ENCODE measurements at places on chromosomes 5 and 9.
A peak's percentile ranks its signal among the peaks of the same experiment; 100 is the strongest.

DNA sequence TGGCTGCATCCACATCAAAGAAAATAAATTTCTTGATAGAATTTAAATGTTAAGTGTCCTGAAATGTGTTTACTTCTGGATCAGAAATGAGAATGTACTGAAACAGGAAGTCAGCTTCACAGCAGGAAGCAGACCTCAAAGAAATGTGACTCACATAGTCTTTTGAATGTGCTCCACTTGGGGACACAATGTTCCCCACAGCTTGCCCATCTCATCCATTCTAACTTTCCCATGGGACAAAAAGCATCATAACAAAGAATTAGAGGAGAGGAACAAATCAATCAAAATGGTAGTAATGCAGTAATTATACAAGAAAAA, 85.7 kb downstream of the GRAMD2B start:
- peak; percentile 40 for DNase-seq

- DNase-seq, result no peak
Measured at GRCh38 chr9:35500130-35500748, 10.3 kb downstream of the RUSC2 start.

GRCh38 chr5:128346038-128346437, 192.0 kb downstream of the FBN2 start:
- no peak for DNase-seq

- no peak for DNase-seq
Measured at GRCh38 chr9:38670542-38671371, 49.2 kb downstream of the FAM240B start.

- no peak for DNase-seq
Measured at GRCh38 chr5:33810491-33811120, 81.2 kb downstream of the ADAMTS12 start.

DNA sequence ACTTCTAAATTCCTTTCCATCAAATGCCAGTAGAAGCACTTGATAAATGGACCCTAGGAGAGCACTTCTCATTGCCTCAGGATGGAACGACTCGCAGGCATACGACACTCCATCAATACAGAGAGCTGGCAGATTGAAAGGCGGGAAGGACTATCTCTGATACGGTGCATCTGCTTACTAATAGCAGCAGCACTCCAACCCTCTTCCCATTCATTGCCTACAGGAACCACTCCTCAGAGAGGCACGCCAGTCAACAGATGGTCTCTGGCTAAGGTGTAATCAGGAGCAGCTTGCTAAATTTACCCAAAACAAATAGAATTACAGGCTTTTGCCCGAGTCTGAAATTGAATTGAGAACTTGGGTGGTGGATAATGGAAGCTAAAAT, 168.1 kb downstream of the EFNA5 start:
- DNase-seq, result peak; percentile 87

GRCh38 chr9:131474711-131475110, 28.0 kb upstream of the POMT1 start:
- DNase-seq, result no peak

DNA sequence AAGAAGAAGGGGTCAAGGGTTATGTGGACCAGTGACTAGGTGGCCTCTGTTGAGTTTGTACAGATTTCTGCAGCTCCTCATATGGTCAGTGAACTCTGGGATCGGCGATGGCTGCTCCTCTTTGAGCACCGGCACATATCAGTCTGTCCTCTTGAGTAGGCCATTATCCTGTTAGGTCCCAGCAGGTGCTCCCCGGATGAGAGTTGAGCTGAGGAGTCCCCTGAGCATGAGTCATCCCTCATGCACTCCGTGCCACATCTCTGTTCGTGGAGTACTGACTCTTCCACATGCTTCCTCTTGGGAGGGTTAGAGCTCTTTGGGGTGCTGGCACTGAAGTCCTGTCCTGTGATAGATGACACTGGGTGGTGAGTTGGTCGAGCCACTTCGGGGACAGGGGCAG, 143.7 kb downstream of the PTTG1 start:
- peak; percentile 69 for DNase-seq

DNA sequence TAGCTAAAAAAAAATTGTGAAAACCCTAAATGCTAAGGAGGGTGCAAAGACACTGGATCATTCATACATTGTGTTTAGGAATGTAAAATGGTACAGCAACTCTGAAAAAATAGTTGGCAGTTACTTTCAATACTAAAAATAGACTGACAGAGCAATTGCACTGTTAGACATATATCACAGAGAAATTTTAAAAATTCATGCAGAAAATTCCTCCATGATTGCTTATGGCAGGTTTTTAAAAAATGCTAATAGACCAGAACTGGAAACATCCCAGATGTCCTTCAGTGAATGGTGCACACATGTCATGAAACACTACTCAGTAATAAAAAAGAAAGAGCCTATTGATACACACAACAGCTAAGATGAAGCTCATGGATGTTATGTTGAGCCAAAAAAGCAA, 349.8 kb upstream of the DAB2 start:
- DNase-seq, result no peak

DNA sequence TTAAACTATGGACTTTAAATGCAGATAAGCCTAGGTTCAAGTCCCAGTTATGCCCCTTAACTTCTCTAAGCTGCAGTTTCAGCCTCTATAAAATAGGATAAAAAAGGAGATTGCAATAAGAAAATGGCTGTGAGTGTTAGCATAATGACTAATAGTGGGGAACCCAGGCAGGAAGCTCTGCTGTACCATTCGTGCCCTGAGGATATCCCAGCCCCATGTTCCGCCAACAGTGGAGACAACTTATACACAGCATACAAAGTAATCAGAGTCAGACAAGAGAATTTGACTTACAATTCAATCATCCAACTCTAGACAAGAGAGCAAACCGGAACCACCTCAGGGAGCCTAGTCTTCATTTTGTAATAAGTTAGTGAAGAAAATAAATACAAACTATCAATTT, 141.5 kb upstream of the FSTL4 start:
- DNase-seq, result peak; percentile 28

DNA sequence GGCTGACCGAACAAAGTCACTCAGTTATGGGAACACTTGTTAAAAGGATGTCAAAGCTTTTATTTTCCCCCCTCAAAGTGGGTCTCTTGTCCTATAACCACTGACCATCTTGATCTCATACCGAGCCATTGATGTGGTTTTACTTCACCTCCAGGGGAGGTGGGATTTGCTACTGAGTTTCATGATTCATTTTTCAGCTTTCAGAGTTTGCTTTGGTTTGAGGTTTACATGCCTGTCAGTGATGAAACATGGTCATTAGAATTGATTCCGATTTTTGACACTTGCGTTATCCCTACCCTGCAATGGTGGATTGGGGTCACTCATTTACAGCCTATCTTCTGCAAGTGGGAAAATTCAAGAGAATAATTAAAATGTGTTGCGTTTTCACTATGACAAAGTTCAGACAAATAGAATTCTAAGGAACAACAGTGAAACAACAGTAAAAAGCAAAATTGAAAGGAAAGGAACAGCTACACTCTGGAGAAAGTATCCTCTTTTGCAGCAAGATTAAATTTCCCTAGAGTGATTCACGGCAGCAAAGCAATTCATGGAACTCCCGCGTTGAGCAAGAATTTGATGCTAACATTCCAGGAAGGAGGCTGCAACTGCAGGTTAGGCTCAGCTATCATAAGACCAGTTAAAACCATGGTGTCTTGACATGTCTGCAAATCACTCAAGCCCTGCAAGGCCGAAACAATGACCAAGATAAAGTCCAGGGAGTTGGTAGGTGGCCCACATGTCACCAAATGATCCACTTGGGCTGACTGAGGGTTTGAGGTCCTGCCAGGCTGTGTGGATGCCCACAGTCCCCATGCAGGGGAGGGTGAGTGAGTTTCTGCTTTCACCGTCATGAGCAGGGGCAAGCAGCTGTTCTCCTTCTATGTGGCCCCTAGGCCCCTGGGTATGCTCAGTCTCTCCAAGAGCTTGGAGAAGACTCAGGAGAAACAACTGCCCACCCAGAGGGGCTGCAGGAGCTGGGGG, 9.4 kb downstream of the GADD45G start:
- DNase-seq, result no peak

DNA sequence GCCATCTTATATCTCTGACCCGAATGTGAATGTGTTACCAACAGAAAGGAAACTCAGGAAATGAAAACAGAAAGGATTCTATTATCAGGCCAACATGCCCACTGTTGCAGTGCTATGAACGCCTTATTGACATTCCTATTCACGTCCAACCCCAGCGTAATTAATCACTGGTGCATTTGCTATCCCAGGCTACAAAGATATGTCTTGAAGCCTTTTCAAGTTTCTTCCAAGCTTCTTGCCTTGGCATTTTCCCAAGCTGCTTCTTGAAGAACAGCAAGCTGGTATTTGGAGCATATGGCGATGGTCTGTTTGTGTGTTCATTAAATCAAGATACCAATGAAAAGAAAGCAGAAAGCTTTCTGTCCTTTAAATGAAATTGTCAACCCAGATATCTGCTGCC, 579.2 kb upstream of the ZNF462 start:
- DNase-seq, result no peak

GRCh38 chr5:20536341-20536740, 548.3 kb upstream of the CDH18 start:
- DNase-seq, result no peak

GRCh38 chr5:131242728-131243255, 21.1 kb upstream of the CDC42SE2 start:
- no peak for DNase-seq

GRCh38 chr5:149845601-149846000, 99.0 kb downstream of the PDE6A start:
- no peak for DNase-seq

GRCh38 chr5:119897537-119898370, 268.4 kb downstream of the FAM170A start:
- DNase-seq, result no peak

- no peak for DNase-seq
Measured at GRCh38 chr5:176626876-176627236, 3.5 kb downstream of the SNCB start.

- DNase-seq, result no peak
Measured at GRCh38 chr9:35340046-35340445, 149.9 kb upstream of the RUSC2 start.

- DNase-seq, result no peak
Measured at GRCh38 chr5:137837491-137838394, 29.9 kb upstream of the MYOT start.

DNA sequence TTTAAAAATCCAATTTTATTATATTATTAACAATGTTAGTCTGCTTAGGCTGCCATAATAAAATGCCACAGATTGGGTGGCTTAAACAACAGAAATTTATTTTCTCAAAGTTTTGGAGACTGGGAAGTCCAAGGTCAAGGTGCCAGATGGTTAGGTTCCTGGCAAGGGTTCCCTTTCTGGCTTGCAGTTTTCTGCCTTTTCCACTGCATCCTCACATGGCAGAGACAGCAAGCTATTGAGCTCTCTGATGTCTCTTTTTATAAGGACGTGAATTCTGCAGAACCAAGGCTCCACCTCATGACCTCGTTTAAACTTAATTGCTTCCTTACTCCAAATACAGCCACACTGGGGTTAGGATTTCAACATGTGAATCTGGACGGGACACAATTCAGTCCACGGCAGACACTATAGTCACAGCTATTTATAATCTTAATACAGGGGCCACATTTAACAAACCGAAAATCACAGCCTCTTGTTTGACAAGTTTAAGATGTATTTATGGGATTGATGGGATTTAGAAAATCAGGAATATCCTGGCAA, 174.9 kb upstream of the PUM3 start:
- DNase-seq, result no peak

DNA sequence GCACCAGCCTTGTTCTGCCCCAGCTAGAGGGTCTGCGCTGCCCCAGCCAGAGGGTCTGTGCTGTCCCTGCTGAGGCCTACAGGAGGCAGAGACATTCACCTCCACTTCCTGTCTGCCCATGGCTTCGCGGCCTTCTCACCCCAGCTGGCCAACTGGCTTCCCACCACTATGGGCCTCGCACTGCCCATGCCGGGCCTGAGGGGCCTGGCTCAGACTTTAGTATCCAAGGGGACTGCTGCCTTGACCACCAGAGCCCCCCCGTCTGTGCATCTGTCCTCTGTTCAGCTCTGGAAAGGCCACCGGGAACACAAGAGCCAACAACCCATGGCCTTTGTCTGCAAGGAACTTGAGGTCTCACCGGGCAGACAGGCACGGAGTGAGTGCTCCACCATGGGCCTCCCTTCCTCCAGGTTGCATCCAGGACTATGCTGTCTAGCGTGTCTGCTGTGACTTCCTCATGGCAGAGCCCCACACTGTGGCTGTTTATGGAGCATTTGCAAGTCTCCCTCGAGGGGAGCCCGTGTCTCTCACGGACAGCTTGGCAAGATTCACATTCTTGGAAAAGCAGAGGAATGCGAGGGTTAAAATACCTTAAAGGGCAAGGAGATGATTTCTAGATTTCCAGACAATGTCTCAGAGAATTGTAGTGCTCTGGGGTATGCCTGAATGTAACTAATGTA, 1.7 kb downstream of the DCANP1 start:
- no peak for DNase-seq

GRCh38 chr9:84677080-84677479, 7.6 kb downstream of the NTRK2 start:
- no peak for DNase-seq

DNA sequence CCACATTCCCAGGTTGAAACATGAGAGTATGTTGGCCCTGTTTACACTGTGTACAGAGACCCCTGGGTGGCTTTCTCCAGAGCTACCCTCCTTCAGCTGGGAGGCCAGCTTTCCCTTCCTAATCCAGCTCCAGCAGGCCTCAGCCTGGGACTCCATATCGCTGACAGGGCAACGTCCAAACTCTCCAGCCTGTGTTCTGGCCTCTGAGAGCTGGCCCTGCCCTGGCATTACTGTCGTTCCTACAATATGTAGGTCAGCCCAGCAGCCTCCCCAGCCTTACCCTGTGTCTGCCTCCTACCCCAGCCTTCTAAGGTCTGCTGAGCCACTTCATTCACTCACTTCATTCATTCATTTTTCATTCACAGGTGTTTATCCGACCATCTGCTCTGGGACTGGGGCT, 8.3 kb upstream of the EEIG1 start:
- DNase-seq, result no peak

GRCh38 chr5:55427157-55427556, 107.6 kb downstream of the PLPP1 start:
- DNase-seq, result peak; percentile 20

- DNase-seq, result no peak
Measured at GRCh38 chr5:112371067-112371466, 48.0 kb downstream of the EPB41L4A start.

- DNase-seq, result no peak
Measured at GRCh38 chr5:36703245-36703860, 96.9 kb downstream of the SLC1A3 start.

DNA sequence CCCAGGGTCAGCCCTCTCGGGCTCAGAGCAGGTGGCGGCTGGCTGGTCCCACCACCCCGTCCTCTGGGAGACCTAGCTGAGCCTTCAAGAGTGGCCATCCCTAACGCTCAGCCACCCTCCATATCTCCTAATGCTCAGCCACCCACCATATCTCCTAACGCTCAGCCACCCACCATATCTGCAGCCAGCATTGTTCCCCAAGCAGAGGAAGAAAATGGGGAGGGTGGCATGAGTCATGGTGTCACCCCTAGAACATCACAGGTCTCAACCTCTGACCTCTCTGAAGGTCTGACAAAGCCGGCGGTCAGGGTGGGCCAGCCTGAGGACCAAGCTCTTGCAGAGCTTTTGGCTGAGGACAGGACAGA, 14.7 kb downstream of the LHX3 start:
- no peak for DNase-seq

GRCh38 chr5:38686658-38687057, 130.2 kb upstream of the LIFR start:
- no peak for DNase-seq

GRCh38 chr9:6133346-6134063, 82.1 kb upstream of the IL33 start:
- peak; percentile 27 for DNase-seq
